ENCODE measurements at places on chromosomes 5 and 9. TPM values are rescaled to one million over a fixed set of nuclear protein-coding genes. Genes with fewer than 3 reads are reported as not detected.

DNA sequence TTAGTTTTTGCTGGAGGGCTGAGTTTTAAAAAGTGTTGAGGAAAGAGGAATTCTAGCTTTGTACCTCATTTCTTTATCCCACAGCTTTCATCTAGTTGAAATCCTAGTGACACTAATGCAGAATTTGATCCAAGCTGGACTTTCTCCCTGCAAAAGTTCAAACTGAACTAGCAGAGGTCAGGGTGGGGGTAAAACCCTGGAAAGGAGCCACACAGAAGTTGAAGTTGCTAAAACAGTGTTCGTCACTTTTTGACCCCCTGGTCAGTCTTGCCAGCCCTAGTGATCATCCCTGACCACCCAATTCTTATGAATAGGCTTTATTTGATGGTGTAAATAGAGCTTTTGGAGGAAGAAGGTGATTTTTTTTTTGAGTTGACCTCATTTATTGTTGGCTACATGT, 390.4 kb downstream of the TMEM38B start:
- no peaks in the 10 kb centered on the region for H3K36me3 ChIP-seq
- no peaks in the 10 kb centered on the region for H3K4me1 ChIP-seq
- no peak overlapping the region for H3K27ac ChIP-seq
- no peak overlapping the region for H3K4me3 ChIP-seq
- no peaks in the 10 kb centered on the region for H3K27me3 ChIP-seq

GRCh38 chr9:6512085-6512657, 99.2 kb downstream of the UHRF2 start:
- no peaks in the 10 kb centered on the region for H3K4me1 ChIP-seq
- H3K36me3 ChIP-seq, result no peaks in the 10 kb centered on the region
- no peak overlapping the region for H3K4me3 ChIP-seq
- no peak overlapping the region for H3K27ac ChIP-seq

- H3K27ac ChIP-seq, result no peak overlapping the region
- no peaks in the 10 kb centered on the region for H3K27me3 ChIP-seq
- H3K4me3 ChIP-seq, result no peak overlapping the region
Measured at GRCh38 chr5:62310426-62311143, 4.6 kb downstream of the KIF2A start.

DNA sequence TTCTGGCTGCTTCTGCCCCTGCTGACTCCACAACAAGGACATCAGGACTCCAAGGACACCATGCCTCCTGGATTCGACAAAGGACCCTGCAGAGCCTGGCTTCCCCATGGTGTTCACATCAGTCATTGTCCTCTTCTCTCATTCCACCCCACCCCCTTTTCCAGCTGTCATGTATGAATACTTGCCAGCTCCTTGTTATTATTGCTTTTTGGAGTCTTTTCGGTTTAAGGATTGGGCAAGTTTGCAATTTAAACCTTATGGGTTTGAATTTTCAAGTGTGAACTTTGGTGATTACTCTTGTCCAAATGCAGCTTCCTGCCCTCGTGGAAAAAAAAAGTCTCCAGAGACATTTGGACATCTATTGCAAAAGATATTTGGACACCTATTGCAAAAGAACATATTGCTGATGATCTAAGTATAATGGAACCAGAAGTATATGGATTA, 14.2 kb upstream of the LVRN start:
- no peak for DNase-seq
- H3K27ac ChIP-seq, result no peak overlapping the region
- no peaks in the 10 kb centered on the region for H3K4me1 ChIP-seq

- no peak overlapping the region for H3K27ac ChIP-seq
- DNase-seq, result peak; percentile 54
- H3K36me3 ChIP-seq, result no peaks in the 10 kb centered on the region
- no peak overlapping the region for H3K4me3 ChIP-seq
- no peaks in the 10 kb centered on the region for H3K4me1 ChIP-seq
Measured at GRCh38 chr5:147935032-147935431, 28.7 kb upstream of the C5orf46 start.

DNA sequence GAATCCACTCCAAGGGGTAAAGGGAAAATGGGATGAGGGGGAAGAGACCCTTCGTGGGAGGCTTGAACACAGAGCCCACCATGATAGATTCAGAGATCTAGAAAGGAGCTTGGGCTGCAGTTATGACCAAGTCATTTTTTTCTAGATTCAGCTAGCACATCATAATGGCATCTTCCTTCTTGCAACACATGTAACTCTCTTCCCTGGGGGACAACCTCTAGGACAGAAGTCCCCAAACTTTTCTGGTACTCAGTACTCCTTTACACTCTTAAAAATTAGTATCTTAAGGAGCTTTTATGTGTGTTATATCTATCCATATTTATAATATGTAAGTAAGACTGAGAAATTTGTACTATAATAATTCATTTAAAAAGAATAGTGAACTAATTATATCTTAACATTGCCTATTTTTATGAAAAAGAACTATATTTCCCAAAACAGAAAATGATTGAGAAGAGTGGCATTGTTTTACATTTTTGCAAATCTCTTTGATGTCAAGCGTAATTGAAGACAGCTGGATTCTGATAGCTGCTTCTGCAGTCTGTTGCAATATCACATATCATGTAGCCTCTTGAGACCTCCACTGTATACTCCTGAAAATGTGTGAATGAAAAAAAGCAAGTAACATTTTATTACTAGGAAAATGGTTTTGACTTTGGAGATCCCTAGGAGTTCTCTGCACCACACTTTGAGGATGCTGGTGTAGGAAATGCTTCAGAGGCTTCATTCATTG, 875 bp downstream of the ACO1 start:
- H3K36me3 ChIP-seq, result no peaks in the 10 kb centered on the region
- H3K27ac ChIP-seq, result no peak overlapping the region
- no peaks in the 10 kb centered on the region for H3K4me1 ChIP-seq
- DNase-seq, result no peak
- peak overlapping the region; percentile 84 for H3K4me3 ChIP-seq
- H3K27me3 ChIP-seq, result no peaks in the 10 kb centered on the region

The BARHL1 gene
- not detected for total RNA-seq

The TAF11L10 gene
- not detected for total RNA-seq

The GFPT2 gene
- 24.4 TPM for total RNA-seq

The EMB gene
- total RNA-seq, result 11.6 TPM
